ENCODE measurements at places on chromosomes 5 and 9.

- no peaks in the 10 kb centered on the region for H3K36me3 ChIP-seq
- peaks cover 2% of the 10 kb centered on the region for H3K27me3 ChIP-seq
- DNase-seq: no peak
- no peaks in the 10 kb centered on the region for H3K4me1 ChIP-seq
- H3K27ac ChIP-seq: no peak overlapping the region
Measured at GRCh38 chr5:83554133-83554532, 82.6 kb downstream of the VCAN start.

DNA sequence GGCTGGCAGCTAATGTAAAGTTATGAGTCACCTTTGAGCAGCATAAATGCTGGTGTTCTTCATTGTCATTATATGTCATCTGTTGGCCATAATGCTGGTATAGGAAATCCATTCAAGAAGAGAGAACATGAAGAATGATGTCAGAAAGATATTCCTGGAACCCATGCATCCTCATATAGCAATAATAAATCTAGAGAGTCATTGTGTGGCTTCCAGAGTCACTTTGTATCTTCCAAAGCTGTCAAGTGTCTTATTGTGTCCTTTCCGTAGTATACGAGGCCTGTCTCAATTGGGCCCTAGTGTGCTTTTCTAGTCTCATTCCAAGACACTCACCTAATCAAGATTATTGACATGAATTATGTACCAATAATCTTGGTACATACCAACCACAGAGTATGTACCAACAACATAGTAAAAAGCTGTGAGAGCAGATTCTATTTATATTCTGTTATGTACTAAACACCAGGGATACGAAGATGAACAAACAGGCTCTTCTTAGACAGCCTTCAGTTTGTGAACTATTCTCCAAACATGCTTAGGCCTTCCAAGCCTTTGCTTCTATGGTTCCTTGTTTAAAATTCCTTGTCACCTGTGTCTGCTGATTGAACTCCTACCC is 110.1 kb downstream of the ERCC6L2 start:
- no peak overlapping the region for H3K4me3 ChIP-seq
- H3K4me1 ChIP-seq: peaks cover 10% of the 10 kb centered on the region
- peaks cover 48% of the 10 kb centered on the region for H3K36me3 ChIP-seq
- H3K27me3 ChIP-seq: no peaks in the 10 kb centered on the region
- H3K27ac ChIP-seq: no peak overlapping the region

GRCh38 chr5:144972317-144972716 is 801.6 kb downstream of the KCTD16 start:
- no peak overlapping the region for H3K4me3 ChIP-seq
- H3K36me3 ChIP-seq: no peaks in the 10 kb centered on the region
- no peaks in the 10 kb centered on the region for H3K4me1 ChIP-seq
- DNase-seq: no peak
- H3K27ac ChIP-seq: no peak overlapping the region
- H3K27me3 ChIP-seq: no peaks in the 10 kb centered on the region

GRCh38 chr5:109989994-109990722 is 300.4 kb downstream of the MAN2A1 start:
- no peaks in the 10 kb centered on the region for H3K4me1 ChIP-seq
- no peaks in the 10 kb centered on the region for H3K36me3 ChIP-seq
- no peak overlapping the region for H3K4me3 ChIP-seq
- H3K27ac ChIP-seq: no peak overlapping the region
- DNase-seq: no peak

DNA sequence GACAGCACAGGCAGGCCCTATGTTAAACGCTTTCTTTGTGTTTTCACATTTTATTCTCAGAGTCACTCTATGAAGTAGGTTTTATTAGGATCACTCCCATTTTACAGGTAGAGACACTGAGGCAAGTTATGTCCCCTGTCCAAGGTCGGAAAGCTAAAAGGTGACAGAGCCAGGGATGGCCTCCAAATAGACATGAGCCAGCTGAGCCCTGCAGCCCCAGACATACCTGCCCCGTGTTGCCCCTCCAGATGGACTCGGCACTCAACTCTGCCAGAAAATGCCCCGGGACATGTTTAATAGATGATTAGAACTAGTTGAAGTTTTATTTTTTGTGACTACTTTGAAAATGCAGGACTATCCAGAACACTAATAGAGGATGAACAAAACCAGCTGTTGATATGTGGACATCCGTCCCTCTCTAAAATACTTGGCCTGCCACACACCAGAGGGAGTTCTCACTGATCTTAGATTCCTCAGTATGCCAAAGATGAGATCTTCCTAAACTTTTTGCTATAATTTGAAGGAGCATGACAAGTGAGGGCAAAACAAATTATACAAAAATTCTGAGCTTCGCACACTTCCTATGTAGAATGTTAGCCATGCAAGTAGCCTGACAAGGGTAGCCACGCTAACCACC is 258.6 kb upstream of the ADAMTS16 start:
- H3K4me3 ChIP-seq: no peak overlapping the region
- DNase-seq: no peak
- no peaks in the 10 kb centered on the region for H3K27me3 ChIP-seq
- H3K36me3 ChIP-seq: no peaks in the 10 kb centered on the region
- no peaks in the 10 kb centered on the region for H3K4me1 ChIP-seq
- no peak overlapping the region for H3K27ac ChIP-seq

GRCh38 chr9:104075801-104076753 is 18.0 kb upstream of the SMC2 start:
- peaks cover 2% of the 10 kb centered on the region for H3K27me3 ChIP-seq
- no peaks in the 10 kb centered on the region for H3K4me1 ChIP-seq
- no peak overlapping the region for H3K27ac ChIP-seq
- H3K36me3 ChIP-seq: no peaks in the 10 kb centered on the region
- DNase-seq: no peak

GRCh38 chr9:30522486-30522885 is 1862.0 kb upstream of the ACO1 start:
- DNase-seq: no peak
- no peaks in the 10 kb centered on the region for H3K4me1 ChIP-seq
- H3K36me3 ChIP-seq: no peaks in the 10 kb centered on the region
- H3K27me3 ChIP-seq: no peaks in the 10 kb centered on the region
- H3K4me3 ChIP-seq: no peak overlapping the region

DNA sequence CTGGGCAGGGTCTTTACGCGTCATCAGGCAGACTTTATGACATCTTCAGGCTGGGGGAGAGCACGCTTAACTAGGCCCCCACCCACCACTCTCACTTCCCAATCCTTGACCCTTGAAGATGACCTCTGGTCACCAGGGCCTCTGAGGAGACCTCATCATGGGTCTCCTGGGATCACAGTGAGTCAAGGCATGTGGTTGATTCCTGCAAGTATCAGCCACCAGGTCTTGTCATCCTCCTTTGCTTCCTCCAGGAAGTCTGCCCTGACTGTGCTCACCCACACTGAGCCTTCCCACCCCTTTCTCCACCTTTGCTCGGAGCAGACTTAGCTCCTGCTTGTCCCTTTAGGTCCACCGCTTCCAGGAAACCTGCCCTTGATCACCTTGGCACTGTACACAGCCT is 17.3 kb downstream of the ODF2 start:
- DNase-seq: no peak
- no peak overlapping the region for H3K27ac ChIP-seq
- peaks cover 44% of the 10 kb centered on the region for H3K36me3 ChIP-seq
- no peaks in the 10 kb centered on the region for H3K4me1 ChIP-seq

DNA sequence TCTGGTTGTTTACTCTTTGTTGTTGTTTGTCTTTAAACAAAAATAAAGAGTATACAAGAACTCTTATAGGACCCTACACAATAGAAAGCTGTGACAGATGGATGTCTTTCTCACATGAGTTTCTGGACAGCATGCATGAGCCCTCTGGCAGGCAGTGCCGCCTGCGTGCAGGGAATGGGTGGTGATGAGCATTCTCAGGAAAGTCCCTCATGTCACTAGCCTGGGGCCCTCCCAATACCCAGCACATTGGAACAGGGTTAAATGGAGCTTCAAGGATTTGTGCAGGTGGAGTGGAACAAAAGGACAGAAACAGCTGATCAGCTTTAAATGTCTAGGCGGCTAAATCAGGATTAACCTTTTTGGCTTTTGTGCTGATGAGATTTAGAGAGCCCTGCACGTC is 181.0 kb upstream of the CD180 start:
- H3K27ac ChIP-seq: no peak overlapping the region
- H3K4me1 ChIP-seq: peaks cover 10% of the 10 kb centered on the region
- H3K27me3 ChIP-seq: peaks cover 14% of the 10 kb centered on the region
- no peaks in the 10 kb centered on the region for H3K36me3 ChIP-seq
- DNase-seq: no peak

- H3K4me1 ChIP-seq: peaks cover 31% of the 10 kb centered on the region
- H3K27ac ChIP-seq: no peak overlapping the region
- no peak overlapping the region for H3K4me3 ChIP-seq
- H3K27me3 ChIP-seq: no peaks in the 10 kb centered on the region
- peaks cover 15% of the 10 kb centered on the region for H3K36me3 ChIP-seq
Measured at GRCh38 chr9:5577225-5577624, 51.7 kb upstream of the RIC1 start.

- no peak for DNase-seq
- H3K27ac ChIP-seq: no peak overlapping the region
- peaks cover 2% of the 10 kb centered on the region for H3K27me3 ChIP-seq
- no peaks in the 10 kb centered on the region for H3K4me1 ChIP-seq
- H3K36me3 ChIP-seq: no peaks in the 10 kb centered on the region
Measured at GRCh38 chr9:70013598-70014196, 30.0 kb upstream of the MAMDC2 start.

DNA sequence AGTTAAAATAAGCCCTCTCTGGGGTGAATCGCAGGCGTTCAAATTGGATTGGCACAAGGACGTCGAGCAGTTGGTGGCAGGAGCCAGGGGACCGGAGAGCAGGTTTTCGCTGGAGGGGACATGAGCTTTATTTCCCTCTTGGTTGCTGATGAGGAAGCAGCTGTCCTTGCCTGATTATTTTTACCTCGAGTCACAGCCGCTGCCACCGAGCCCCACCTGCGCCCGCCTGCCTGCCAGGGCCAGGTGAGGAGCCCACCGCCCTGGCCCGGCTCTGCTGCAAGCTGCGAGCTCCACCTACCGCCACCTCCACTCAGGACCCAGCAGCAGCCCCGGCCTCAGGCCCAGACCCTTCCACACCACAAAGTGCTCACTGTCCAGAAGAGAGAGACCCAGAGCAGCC is 9.0 kb upstream of the ADGRD2 start:
- H3K4me1 ChIP-seq: no peaks in the 10 kb centered on the region
- H3K27me3 ChIP-seq: peaks cover 18% of the 10 kb centered on the region
- H3K36me3 ChIP-seq: no peaks in the 10 kb centered on the region
- H3K4me3 ChIP-seq: no peak overlapping the region

- no peaks in the 10 kb centered on the region for H3K36me3 ChIP-seq
- no peaks in the 10 kb centered on the region for H3K27me3 ChIP-seq
- H3K4me1 ChIP-seq: peaks cover 31% of the 10 kb centered on the region
Measured at GRCh38 chr5:39266442-39266841, 47.1 kb upstream of the FYB1 start.

DNA sequence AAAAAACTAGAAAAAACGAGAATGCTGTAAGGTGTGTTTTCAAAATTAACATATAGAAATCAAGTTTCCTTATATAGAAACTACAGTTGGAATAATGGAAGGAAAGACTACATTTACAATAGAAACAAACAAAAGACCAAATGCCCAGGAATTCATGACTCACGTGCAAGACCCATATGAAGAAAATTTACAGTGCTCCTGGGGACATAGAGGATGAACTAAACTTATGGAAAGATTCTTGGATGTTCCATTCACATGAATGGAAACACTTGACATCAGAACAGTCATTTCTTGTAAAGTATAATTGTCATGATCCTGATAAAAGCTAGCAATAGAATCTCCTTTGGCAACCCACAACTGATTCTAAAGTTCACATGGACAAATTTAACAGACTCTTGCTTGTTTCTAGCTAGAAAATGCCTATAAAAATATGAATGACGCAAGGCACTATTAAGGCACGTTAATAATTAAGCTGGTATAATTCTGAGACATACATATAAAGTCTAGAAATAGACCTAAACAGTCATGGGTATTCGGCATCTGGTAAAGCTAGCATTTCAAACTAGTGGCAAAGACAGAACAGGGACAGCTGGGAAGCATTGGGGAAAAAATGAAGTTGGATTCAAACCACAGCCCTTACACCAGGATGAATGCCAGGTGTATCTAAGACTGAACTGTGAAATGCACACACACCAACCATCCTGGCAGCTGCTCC is 5.1 kb upstream of the ZFP62 start:
- no peak overlapping the region for H3K27ac ChIP-seq
- H3K27me3 ChIP-seq: peaks cover 26% of the 10 kb centered on the region
- DNase-seq: no peak
- H3K36me3 ChIP-seq: no peaks in the 10 kb centered on the region
- H3K4me1 ChIP-seq: peaks cover 4% of the 10 kb centered on the region

- peaks cover 44% of the 10 kb centered on the region for H3K4me1 ChIP-seq
- H3K27ac ChIP-seq: peak overlapping the region; percentile 51
- peak overlapping the region; percentile 41 for H3K4me3 ChIP-seq
- H3K36me3 ChIP-seq: peaks cover 3% of the 10 kb centered on the region
- peak; percentile 81 for DNase-seq
Measured at GRCh38 chr9:126471084-126471624, 142.6 kb upstream of the LMX1B start.

DNA sequence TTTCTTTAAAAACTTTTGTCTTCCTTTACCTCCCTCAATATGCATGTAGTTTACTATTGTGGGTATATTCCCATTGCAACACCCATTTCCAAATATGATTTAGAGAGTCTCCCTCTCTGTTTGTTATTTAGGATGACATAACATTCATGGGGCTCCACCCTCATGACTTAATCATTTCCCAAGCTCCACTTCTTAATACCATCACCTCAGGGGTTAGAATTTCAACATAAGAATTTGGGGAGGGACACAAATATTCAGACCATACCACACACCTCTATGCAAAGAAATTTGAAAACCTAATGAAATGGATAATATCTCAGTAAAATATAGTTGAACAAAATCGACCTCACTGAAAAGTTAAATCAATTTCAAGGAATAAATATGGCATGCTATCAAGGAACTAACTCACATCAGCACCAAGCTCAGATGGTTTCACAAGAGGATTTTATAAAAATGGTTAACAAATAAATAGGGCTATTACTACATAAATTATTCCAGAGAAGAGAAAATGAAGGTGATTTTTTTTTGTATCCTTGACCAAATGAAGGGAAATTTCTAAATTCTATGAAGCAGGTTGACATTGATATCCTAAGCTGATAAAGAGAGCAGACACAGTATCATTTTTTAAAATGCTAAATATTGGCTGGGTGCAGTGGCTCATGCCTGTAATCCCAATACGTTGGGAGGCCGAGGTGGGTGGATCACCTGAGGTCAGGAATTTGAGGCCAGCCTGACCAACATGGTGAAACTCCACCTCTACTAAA is 20.2 kb upstream of the UBTD2 start:
- H3K4me3 ChIP-seq: no peak overlapping the region
- no peaks in the 10 kb centered on the region for H3K36me3 ChIP-seq
- DNase-seq: no peak

DNA sequence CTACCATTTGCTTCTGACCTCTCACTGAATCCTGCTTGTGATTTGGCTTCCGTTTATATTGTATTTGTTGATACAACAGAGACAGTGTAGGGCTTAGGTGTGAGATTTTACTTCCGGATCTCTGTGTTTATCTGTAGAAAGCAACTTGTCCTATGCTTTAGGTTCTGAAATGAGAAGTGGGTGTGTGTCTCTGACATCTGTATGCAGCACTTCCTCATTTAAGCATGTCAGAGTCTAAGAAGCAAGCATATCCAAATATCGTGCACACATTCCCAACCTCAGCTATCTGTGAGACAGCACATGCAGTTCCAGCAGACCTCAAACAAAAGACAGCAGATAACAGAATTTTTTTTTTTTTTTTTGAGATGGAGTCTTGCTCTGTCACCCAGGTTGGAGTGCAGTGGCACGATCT is 16.3 kb downstream of the KLF9 start:
- H3K27ac ChIP-seq: peak overlapping the region; percentile 66
- peak overlapping the region; percentile 31 for H3K4me3 ChIP-seq
- peaks cover 30% of the 10 kb centered on the region for H3K4me1 ChIP-seq
- no peak for DNase-seq

Data from activated T-helper 2 cell treated with anti-CD3 and anti-CD28 coated beads, Interferon-gamma antibody, Interleukin-2, Interleukin-4, amounts not matched to agents 10 μg/mL and 5 μg/mL and 100 μg/mL, durations not matched to agents 14 hours and 24 hours and 36 hours (primary cell).